Right atrium auricular region (tissue), 2 donors: ENCODE measurements at places on chromosomes 7 and 10. TPM values are rescaled to one million over a fixed set of nuclear protein-coding genes. Genes with fewer than 3 reads are reported as not detected.

The PTCD1 gene
- 5.3 TPM for total RNA-seq

The ITGA8 gene
- total RNA-seq: 6.4 TPM

The ITPRID1 gene
- total RNA-seq: not detected

The EPHB6 gene
- 8.2 TPM for total RNA-seq

GRCh38 chr7:78642751-78643150 lies 810.7 kb downstream of the MAGI2 start:
- no peaks in the 10 kb centered on the region for H3K4me1 ChIP-seq
- no peaks in the 10 kb centered on the region for H3K27me3 ChIP-seq
- no peak overlapping the region for H3K4me3 ChIP-seq
- DNase-seq: no peak
- H3K36me3 ChIP-seq: no peaks in the 10 kb centered on the region

GRCh38 chr10:74839708-74840107 lies 13.3 kb downstream of the KAT6B start:
- H3K4me1 ChIP-seq: peaks cover 72% of the 10 kb centered on the region
- H3K4me3 ChIP-seq: no peak overlapping the region
- H3K27me3 ChIP-seq: no peaks in the 10 kb centered on the region

- H3K4me3 ChIP-seq: no peak overlapping the region
- H3K27ac ChIP-seq: no peak overlapping the region
- no peak for DNase-seq
- H3K27me3 ChIP-seq: no peaks in the 10 kb centered on the region
- no peaks in the 10 kb centered on the region for H3K4me1 ChIP-seq
Measured at GRCh38 chr10:94084344-94084743, 90.6 kb downstream of the PLCE1 start.

GRCh38 chr7:155530601-155531000 lies 15.8 kb downstream of the CNPY1 start:
- H3K27ac ChIP-seq: no peak overlapping the region
- no peak for DNase-seq
- H3K4me1 ChIP-seq: peaks cover 13% of the 10 kb centered on the region

GRCh38 chr10:49567810-49568209 lies 28.9 kb upstream of the ERCC6 start:
- DNase-seq: no peak
- H3K4me3 ChIP-seq: no peak overlapping the region
- H3K36me3 ChIP-seq: no peaks in the 10 kb centered on the region
- H3K27me3 ChIP-seq: no peaks in the 10 kb centered on the region
- H3K27ac ChIP-seq: no peak overlapping the region
- no peaks in the 10 kb centered on the region for H3K4me1 ChIP-seq
